ENCODE measurements at places on chromosomes 13 and 19.

- DNase-seq, result no peak
Observed at GRCh38 chr13:44004878-44005277, 125.2 kb downstream of the LACC1 start.

GRCh38 chr19:48881741-48882657 is 9.8 kb downstream of the PPP1R15A start:
- DNase-seq, result no peak

DNA sequence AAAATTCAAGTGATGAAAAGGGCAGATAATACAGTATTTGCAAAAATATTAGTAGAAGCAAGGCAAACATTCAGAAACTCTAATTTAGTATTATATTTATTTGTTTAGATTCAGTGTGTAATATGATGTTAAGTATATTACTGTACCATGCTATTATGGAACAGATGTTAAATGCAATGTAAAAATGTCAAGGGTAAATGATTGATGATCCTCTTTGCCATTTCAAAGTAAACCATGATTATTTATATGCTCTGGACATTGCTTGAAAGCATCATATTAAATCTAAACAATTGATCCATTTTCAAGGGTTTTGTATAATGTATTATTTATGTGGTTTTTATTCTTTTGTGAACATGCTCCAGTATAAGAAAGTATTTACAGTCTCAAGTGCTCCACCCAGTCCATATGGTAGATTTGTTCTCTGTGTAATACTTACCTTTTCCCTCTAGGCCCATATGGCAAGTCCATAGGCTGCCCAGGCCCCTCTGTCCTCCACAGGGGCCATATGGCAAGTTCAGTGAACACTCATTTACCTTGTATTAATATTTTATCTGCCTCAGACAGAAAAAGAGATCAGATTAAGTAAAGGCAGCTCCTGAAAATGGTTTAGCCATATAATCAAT is 353.5 kb downstream of the DACH1 start:
- no peak for DNase-seq

GRCh38 chr19:10797541-10798256 is 38.3 kb downstream of the TMED1 start:
- no peak for DNase-seq

- DNase-seq, result no peak
Observed at GRCh38 chr13:36998624-36999041, 507 bp downstream of the ALG5 start.

GRCh38 chr13:51958217-51958547 is 53.1 kb downstream of the ATP7B start:
- no peak for DNase-seq

- DNase-seq, result no peak
Observed at GRCh38 chr19:30254158-30254557, 118.0 kb upstream of the ZNF536 start.

DNA sequence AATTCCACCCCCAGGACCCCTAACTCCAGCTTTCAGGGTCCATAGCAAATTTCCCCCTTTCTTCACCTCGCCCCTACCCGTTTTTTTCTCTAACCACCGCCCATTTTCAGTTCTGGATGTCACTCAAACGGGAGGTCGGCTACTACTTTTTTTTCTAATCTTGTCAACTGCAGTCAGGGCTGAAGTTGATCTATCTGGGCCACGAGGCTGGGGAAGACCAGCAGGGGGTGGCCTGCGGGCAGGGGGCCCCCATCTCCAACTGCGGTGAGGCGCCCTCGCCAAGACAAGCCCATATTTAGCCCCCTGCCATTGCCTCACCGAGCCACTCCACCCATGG is 748 bp downstream of the LHFPL6 start:
- DNase-seq, result no peak

- DNase-seq, result no peak
Observed at GRCh38 chr19:21402303-21402985, 5.5 kb downstream of the ZNF493 start.

GRCh38 chr13:71977028-71977427 is 110.0 kb upstream of the DACH1 start:
- DNase-seq, result no peak

DNA sequence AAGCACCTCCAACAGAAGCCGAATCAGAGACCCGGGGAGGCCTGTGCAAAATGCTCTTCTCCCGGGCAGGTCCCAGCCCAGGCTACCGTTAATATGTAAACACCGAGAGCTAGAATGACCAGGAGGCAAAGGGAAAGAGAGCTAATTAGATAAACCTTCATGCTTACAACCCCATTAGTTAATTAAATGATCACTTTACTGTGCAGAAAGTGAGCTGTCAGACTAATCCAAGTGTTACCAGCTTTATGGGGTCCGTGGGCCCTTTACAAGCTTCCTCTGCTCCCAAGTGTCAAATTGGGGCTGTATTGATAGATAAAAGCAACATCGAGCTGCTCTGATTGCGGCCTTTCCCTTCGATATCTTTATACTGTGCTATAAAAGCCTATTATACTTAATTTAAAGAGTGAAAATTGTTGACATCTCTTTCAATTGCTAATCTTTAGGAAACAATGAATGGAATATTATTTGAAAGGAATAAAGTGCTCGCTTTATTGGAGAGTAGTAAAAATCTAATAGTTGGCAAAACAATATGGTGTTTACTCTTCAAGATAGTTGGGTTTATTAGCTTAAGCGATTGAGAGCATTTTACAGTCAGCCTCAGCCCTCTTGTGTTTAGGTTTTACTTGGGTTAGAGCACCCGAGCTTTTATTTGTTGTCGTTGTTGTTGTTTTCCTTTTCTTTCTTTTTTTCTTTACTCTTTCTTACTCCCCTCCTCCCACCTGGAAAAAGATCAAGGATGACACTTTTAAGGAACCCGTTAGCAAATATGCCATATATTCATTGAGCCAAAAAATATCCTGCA is 189.3 kb upstream of the GPR12 start:
- DNase-seq, result no peak

GRCh38 chr13:25112695-25113255 is 16.8 kb downstream of the PABPC3 start:
- no peak for DNase-seq

DNA sequence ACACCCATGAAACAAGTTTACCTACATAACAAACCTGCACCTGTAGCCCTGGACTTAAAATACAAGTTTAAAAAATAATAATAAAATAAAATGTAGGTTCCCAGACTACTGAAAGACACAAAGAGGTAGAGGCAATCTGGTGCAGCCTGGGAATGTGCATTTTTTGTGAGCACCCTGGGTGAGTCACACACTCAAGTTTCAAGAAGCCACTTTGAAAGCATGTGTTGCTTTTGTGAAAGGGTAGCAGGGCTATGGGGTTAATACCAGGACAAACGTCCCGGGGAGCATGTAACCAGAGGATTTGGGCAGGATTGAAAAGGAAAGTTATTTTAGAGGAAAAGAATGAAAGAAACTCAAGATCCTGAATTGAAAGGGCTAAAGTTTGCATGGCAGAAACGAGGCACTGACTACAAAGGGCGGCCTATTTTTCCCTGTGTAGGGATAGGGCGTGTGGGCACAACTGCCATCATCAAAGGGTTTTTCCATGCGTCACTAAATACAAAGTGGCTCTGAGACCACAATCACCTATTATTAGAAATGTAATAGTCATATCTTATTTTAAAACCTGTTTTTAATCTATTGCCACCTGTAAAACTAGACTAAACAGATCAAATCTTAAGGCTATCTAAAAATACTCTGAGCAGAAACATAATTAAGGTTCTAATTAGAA is 314.9 kb downstream of the COG6 start:
- no peak for DNase-seq

GRCh38 chr13:71803066-71803465 is 63.9 kb downstream of the DACH1 start:
- DNase-seq, result no peak

- DNase-seq, result no peak
Observed at GRCh38 chr13:50677258-50677657, 166.2 kb downstream of the DLEU7 start.

DNA sequence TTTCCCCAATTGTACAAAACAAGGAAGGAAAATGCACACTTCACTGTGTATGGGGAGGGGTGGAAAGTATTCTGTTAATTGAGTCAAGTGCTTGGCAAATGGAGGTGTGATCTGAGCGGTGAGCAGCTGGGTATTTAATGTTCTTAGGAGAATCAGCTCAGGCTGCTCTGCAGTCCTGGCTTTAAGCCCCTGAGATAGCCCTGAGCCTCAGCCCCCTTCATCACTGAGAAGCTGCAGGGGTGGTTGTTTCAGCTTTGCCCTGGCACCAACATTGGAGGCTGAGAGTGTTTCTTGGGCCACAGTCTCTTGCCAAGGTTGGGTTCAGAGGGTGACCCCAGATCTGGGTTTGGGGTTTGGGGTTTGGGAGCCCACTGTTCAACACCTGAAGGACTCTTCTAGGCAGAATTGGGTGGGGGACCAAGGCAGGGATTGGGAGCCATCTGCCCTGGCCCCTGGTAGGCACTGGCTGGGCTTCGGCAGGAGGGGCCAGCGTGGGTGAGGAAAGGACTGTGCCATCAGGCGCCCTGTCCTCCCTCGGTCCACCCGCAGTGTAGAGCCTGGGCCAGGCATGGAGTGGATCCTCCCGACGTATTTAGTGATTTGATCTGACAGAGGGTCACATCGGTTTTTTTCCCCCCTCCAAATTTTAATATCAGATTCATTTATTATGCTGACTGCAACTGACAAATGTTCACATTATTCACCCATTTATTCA is 66.7 kb upstream of the ZNF536 start:
- DNase-seq, result no peak

DNA sequence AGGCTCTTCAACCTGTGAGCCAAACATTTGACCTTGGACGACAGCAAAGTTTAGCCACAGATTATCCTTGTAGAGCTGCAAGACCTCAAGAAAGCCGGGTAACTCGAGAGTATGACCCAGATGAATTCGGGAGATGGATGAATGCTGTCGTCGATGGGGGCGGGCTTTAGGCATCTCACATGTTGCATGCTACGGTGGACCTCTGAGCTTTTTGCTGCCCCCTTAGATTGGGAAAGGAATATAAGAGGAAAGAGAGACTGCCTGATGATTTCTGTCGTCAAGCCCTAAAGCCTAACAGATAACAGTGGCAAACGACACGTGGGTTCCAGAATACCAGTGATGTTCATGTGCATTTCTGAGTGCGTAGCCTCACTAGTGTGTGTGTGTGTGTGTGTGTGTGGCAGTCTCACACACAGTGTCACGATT is 730 bp upstream of the ABCC4 start:
- no peak for DNase-seq

GRCh38 chr13:55155046-55155445 is 1985.7 kb upstream of the PRR20A start:
- no peak for DNase-seq

DNA sequence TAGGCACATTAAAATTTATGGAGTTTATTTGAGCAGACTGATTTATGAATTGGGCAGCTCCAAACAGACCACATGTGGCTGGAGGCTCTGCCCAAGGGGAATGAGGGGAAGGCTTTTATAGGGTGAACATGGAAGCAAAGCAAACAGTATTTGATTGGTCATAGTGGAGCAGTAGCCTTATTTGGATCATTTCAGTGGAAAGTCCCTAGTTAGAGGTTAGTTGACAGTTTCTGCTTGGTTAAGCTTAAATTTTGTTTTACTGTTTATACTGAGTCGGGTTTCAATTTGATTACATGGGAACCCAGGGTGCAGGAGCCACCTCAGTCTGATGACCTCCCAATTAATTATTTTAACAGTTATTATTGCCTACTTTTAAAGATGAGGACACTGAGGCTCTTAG is 140.5 kb downstream of the NDFIP2 start:
- DNase-seq, result peak; percentile 31

DNA sequence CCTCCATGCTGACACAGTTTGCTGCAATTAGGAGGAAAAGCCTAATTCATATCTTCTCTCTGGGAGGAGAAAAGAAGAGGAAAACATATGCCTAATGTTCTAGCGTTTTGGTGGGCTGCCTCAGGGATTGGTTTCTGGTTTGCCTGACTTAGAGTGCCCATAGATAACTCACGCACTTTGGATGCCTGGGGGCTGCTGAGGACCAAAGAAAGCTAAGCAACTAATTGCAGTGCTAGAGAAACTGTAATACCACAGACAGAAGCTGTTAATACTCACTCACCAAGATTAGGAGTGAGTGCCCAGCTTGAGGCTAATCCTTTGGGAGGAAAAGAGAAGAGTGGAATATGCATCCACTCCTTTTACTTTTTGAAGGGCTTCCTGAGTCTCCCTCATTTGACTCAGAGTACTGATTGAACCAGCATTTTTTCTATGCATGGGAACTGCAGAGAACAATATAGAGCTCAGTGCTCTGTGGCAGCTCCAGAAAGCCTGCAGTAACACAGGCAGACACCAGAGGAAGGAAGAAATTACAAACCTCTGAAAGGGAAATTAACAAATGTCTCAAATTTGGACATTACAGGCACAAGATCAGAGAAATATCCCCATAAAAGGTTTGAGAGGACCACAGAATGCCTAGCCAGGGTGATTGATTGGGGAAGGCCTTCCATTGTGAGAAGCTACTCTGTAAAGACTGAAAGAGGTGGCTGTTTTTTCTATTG is 666.4 kb downstream of the OLFM4 start:
- DNase-seq, result no peak

GRCh38 chr19:32464279-32464678 is 58.7 kb downstream of the DPY19L3 start:
- DNase-seq, result no peak

DNA sequence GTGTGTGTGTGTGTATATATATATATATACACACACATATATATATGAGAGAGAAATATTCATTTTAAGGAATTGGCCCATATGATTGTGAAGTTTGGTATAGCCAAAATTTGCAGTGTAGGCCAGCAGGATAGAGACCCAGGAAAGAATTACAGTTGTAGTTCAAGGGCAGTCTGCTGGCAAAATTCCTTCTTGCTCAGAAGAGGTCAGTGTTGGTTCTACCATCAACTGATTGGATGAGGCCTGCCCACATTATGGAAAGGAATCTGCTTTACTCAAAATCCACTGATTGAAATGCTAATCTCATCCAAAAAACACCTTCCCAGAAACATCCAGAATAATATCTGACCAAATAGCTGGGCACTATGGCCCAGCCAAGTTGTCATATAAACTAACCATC is 24.0 kb downstream of the RNF6 start:
- no peak for DNase-seq

- no peak for DNase-seq
Observed at GRCh38 chr13:66618702-66619101, 611.4 kb downstream of the PCDH9 start.

- no peak for DNase-seq
Observed at GRCh38 chr19:48443731-48444128, 2.1 kb upstream of the GRWD1 start.

DNA sequence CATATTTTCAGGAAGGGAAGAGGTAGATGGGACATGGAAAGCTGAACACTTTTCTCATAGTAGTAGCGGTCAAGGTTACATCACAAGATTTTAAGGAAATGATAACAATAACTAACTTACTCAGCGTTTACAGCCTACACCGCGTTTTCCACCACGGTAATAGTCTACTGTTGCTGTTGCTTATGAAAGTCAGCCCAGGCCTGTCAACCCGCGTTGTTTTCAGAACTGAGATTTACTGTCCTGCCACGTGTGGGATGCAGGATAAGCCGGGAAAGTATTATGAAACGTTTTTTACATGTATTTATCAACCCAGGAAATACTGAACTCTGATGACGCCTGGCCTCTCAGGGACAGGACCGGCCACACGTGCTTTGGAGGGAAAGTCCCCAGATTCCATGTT is 36.0 kb upstream of the LAMP1 start:
- DNase-seq, result no peak

GRCh38 chr13:97780486-97780885 is 173.0 kb upstream of the IPO5 start:
- DNase-seq, result no peak

- no peak for DNase-seq
Observed at GRCh38 chr19:54451331-54451871, 2.4 kb downstream of the LENG8 start.

All from epithelial cell of prostate (primary cell).